ENCODE measurements at places on chromosomes 5 and 9. TPM values are rescaled to one million over a fixed set of nuclear protein-coding genes. Genes with fewer than 3 reads are reported as not detected.

PCDHB4 gene
- not detected for polyA plus RNA-seq

- DNase-seq = no peak
These were observed 57.8 kb upstream of the CHD1 start for GRCh38 chr5:98986587-98986986.

DNA sequence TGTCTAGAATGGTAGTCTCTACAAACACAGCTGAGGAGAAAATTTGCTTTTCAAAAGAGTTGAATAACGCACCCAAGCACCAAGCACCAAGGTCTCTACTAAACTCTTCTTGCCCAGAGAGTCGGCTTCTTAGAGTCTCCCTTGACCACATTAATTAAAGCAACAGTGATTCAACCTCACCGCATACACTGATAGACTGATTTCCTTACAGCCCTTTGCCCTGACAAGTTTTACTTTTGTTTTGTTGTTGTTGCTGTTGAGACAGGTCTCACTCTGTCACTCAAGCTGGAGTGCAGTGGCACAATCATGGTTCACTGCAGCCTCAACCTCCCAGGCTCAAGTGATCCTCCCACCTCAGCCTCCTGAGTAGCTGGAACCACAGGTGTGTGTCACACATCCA lies 1035.7 kb upstream of the DMAC1 start:
- no peak for DNase-seq

GRCh38 chr9:13224366-13224765 lies 55.1 kb downstream of the MPDZ start:
- no peak for DNase-seq

DNA sequence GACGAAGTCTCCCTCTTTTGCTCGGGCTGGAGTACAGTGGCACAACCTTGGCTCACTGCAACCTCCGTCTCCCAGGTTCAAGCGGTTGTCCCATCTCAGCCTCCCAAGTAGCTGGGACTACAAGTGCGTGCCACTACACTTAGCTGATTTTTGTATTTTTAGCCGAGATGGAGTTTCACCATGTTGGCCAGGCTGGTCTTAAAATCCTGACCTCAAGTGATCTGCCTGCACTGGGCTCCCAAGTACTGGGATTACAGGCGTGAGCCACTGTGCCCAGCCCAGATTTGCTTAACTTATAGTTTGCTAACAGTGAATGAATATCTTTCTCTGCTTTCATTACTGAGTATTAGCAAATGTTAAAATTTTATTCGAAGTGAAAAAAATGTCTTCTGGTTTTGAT lies 84.3 kb downstream of the VPS13A start:
- DNase-seq = no peak

DNA sequence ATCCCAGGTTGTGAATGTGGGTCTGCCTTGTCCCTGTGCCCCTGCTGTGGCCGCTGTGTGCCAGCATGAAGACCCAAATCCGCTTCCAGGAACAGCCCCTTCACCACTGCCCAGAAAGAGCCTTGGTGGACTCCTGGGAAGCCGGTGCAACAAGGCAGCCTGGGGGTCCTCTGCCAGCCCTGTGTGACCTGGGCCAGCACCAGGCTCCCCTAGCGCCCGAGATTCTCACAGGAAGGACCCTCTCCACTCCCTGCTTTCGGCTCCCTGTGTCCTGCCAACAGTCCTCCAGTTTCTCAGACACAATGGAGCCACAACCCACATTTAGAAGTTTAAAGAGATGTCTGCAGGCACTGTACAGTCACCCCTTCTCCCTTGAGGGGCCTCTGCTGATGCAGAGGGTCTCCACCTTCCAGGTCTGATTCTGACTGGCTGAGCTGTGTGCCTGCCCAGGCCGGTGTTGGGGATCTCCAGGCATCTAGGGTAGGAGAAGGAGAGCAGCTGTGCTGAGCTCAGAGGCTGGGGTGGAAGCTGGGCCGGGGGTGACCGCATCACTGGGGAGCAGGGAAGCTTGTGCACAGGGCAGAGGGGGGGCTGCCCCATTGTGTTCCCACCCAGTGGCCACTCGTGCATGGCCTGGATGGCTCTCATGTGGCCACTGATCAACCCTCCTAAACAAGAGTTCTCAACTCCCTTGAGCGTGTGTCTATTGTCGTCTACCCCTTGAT lies 174.0 kb downstream of the IRX2 start:
- no peak for DNase-seq

GRCh38 chr9:102244916-102245315 lies 506.5 kb upstream of the GRIN3A start:
- no peak for DNase-seq

GRCh38 chr5:118653872-118654271 lies 334.5 kb downstream of the DTWD2 start:
- no peak for DNase-seq

GRCh38 chr5:163384669-163385068 lies 52.7 kb upstream of the CCNG1 start:
- no peak for DNase-seq

RANBP3L gene
- not detected for polyA plus RNA-seq

DNA sequence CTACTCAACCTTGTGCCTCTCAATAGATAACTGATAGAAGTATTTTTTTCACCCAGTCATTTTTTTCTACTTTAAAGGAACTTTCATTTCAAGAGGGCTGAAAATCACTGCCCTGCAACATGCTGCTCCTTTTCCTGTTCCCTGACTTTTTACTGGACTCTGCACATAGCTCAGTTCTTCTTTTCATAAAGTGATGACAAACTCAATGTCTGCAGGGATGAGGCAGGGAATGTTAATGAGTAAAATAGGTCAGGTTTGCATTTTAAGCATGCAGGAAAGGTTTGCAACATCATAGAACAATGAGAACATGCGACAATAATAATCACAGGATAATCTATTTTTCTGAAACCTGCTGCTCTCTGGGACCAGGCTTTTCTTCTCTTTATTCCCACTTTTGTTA lies 172.2 kb upstream of the SGCD start:
- no peak for DNase-seq

ZNF618 gene
- 3.9 TPM for polyA plus RNA-seq

GRCh38 chr5:169343766-169344165 lies 42.8 kb upstream of the SLIT3 start:
- no peak for DNase-seq

DNA sequence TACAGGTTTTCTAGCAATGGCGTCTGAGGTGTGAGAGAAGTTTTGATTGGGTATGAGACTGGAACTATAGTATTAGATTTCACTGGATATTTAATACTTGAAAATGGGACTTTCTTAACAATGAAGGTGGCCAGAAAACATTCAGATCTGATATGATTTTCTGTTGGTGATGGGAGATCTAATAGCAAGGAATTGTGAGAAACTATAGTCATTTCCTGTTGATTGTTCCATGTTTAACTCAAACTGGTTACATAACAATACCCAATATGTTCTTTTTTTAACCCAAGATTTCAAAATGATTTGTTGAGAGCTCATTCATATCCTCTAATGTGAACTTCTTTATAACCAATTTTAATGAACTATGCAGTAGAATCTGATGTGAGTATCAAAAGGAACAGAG lies 793.2 kb upstream of the RGMB start:
- DNase-seq = no peak

DNA sequence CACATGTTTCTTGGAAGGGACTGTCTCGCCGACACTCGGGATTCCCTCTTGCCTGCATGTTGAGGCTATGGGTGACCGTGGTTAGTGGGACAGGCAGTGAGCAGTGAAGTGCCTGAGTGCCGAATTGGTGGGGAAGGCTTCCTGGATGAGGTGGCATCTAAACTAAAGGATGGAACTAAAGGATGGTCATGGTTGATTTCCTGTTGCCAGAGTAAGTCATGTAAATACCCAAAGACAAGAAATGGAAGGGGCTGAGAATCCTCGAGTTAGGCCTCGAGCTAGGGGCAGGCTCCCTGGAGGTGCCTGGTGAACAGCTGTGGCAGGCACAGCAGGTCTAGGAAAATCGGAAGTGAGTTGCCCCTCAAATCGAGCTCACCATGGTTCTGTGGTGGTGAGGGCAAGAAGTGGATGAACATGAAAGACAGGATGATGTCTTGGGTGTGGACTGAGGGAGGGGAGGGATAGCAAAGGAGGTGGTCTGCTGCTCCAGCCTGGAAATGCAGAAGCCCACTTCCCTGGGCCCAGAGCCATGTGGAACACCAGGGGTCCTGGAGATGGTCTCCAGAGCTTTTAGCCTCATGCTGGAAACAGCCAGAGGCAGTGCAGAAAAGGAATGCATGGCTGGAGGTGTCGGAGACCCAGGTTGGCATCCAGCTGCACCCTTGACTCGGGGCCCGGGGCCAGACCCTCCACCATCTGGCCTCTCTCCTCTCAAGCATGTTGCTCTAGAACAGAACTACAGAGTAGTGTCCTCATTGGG lies 12.2 kb downstream of the CD74 start:
- DNase-seq = no peak

DNA sequence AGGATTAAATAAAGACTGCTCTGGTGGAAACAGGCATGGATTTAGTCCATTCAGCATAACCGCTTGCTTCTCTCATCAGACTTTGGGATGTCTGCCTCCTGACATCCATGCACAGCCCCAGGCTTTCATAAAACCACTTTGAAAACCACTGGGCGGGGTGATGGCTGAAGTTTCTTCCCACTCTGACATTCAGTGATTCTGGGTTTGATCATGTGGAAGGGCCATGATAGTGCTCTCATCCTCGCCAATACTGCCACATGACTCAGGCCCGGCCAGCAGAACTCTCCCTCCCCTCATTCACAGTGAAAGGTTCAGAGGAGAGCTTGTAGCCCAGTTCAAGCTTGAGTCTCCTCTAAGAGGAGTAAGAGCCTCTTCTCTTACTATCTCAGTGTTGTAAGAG lies 29.6 kb upstream of the GLRA1 start:
- DNase-seq = no peak

DNA sequence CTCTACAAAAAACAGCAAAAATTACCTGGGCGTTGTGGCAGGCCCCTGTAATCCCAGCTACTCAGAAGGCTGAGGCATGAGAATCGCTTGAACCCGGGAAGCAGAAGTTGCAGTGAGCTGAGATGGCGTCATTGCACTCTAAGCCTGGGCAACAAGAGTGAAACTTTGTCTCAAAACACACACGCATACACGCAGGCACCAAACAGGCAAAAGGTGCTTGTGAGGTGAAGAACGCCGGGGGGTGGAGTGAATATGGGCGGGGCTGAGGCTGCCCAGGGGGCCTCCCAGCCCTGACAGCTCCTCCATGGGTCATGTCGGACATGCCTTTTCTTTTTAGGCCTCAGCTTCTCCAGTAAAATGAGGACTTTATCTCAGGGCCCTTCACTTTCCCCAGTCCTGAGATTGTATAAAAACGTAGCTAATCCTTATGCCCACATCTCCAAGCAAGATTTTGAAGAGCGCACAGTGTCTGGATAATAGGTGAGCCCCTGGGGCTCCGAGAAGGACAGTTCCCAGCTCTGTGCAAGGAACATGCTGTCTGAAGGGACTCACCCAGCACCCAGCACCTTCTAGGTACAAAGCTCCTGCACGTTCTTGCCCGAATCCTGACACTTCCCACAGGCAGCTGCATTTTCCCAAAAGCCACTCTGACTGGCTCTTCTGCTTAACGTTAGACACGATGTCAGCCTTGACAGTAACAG lies 168.3 kb downstream of the COL23A1 start:
- no peak for DNase-seq

CAMK4 gene
- 4.5 TPM for polyA plus RNA-seq

GRCh38 chr5:180069589-180070247 lies 1.8 kb downstream of the RNF130 start:
- no peak for DNase-seq

RNF180 gene
- not detected for polyA plus RNA-seq

GRCh38 chr5:158880483-158881001 lies 219.2 kb downstream of the EBF1 start:
- DNase-seq = no peak

DNA sequence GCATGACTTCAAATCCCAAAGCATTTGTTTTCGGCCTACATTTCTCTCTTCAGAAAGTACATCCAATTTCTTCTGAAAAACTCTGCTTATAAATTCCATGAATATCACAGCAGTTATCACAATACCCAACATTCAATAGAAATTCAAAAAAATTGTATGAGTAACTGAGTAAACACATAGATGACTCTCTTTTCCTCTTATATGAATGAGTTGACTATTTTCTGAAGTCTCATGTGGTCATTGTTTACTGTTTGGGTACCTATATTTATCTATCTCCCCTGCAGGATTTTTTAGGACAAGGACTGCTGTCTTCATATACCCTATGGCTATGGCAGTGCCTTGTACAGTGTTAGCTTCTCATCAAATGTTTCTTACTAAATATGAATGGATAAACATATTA lies 157.1 kb downstream of the HTR1A start:
- no peak for DNase-seq

BRD9 gene
- 16.6 TPM for polyA plus RNA-seq

DNA sequence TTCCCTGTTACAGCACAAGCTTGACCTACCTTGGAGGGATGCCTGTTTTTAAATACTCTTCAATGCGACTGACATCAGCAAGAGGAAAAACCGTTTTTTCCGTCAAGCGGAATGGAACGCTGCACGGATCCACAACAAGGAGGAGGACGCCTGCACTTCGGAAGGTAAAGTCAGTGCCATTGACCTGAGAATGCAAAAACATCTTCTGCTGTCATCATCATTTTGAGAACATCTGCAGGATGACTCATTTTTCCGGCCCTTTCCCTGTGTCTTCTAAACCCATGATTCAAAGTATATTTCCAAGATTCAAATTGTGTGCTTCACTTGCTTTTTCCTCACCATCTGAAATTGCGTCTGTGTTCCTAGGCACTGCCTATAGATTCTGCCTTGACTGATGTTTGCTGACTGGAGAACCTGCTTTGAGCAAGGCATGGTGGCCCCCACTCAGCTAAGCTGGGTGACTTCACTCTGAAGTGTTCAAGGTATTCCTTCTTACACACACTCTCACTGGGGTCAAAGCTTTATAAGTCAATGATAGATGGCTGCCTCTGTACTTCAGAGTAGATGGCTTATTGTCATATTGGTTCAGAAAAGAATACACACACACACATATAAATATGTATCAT lies 78.1 kb downstream of the CEMIP2 start:
- no peak for DNase-seq

LCN9 gene
- not detected for polyA plus RNA-seq

DNA sequence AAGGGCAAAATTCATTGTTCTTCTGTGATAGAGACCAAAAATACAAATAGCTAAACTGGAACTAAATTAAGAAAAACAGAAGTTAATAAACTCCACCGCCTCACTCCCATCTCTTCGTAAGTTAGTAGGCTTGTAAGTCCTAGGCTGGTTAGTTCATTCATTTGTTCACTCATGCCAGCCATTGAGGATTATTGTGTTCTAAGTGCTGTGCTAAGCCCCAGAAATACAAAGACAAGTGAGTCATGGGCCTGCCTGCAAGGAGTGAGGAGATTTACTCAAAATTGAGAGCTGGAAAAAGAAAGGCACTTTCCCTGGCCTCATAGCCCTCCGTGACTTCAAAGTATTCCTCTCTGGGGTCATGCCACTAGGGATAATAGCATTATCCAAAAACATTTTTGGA lies 8.5 kb downstream of the DOCK8 start:
- no peak for DNase-seq

Measured in immature natural killer cell (primary cell).